Activated CD8-positive, alpha-beta memory T cell treated with anti-CD3 and anti-CD28 coated beads, Interleukin-2, amount 50 U/mL, for 4 hours (primary cell): ENCODE measurements at places on chromosomes 1 and 21.

- DNase-seq: peak; percentile 61
Observed at GRCh38 chr1:77281491-77282186, at the start of gene AK5. AK5 (plus strand) TSS chr1:77282019; CDS start chr1:77282314, 295 bp downstream.

- no peak for DNase-seq
Observed at GRCh38 chr1:76723949-76724348, 143.3 kb upstream of the ST6GALNAC5 start.

DNA sequence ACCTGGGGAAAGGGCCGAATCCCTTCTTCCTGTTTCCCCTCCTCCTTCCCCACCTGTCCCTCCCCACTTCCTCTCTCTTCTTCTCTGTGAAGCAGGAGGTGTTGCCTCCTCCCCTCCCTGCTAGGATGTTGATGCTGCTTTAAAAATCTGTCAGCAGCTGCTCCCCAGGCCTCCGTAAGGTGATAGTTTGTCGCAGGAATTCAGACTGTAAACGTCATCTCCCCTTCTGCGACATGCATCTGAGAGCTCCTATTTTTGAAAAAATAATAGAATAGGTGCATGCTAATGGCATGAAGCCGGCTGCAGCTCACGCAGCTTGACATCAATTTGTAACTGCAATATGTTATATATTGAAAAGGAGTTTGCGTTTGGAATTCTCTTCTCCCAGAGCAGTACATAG, 70.1 kb downstream of the KAZN start:
- DNase-seq: no peak

GRCh38 chr1:42168763-42169162, 4.2 kb upstream of the GUCA2A start:
- DNase-seq: no peak

- no peak for DNase-seq
Observed at GRCh38 chr1:227756172-227756959, 21.1 kb downstream of the SNAP47 start.

GRCh38 chr1:219917851-219918466, 10.4 kb downstream of the SLC30A10 start:
- no peak for DNase-seq

DNA sequence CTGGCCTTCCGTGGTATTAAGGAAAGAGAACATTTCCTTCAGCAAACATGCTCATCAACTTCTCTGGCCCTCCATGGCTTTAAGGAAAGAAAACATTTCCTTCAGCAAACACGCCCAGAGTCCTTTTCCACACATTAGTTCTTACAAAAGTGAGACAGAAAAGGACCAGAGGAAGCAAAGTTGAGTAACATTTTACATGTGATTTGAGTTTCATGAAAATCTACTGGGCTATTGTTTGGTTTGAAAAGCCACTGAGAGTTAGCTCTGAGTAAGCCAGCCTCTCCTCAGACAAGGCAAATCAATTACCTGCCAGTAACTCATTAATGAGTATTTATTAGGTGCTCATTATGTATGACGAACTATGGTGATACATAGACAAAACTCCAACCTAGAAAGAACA, 78.0 kb downstream of the NID1 start:
- no peak for DNase-seq

GRCh38 chr1:45306319-45306718, 20.4 kb upstream of the HPDL start:
- no peak for DNase-seq

DNA sequence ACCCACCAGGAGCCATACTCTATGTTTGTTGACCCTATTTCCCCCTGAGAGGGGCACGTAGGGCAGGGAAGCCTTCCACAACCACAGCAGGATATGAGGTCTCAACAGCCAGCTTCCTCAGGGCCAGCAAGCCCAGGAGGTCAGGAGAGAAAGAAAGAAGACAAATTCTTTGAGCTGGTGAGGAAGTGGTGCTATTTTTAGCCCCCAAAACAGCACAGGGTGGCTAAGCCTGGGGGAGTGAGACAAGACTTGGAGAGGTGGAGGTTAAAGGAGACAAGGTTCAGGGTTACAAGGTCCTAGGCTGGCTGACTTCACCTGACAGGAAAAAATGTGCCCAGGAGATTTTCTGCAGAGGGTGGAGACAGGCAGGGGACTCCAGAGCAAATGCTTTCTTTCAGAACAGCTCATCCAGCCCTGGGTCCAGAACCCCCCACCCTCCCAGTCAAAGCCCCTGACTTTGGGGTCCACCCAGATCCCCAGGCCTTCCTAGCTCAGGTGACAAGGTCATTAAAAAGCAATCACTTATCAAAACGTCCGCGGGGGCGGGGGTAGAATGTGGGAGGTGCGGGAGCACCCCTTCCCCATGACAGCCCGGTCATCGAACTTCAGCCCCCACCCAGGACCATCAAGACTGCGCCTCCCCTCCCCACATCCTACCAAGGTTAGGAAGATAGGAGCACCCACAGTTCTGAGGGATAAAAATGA, 1.3 kb downstream of the SV2A start:
- no peak for DNase-seq

DNA sequence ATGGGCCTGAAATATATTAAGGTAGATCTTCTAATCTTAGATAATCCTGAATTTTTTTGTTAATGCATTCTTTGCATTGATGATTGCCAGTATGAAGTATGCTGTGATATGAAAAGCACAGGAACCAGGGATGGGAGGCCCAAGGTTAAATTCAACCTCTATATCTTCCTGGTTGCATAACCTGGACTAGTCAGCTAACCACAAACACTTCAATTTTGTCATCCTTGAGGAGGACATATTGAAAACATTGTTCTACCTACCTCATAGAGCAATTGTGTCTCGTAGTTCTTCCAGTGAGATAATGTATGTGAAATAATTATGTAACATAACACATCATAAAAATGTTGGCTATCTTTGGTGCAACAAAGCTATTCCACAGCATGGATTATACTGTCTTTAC, 25.6 kb downstream of the PDC start:
- no peak for DNase-seq

- no peak for DNase-seq
Observed at GRCh38 chr1:193538003-193538354, 351.6 kb upstream of the B3GALT2 start.

DNA sequence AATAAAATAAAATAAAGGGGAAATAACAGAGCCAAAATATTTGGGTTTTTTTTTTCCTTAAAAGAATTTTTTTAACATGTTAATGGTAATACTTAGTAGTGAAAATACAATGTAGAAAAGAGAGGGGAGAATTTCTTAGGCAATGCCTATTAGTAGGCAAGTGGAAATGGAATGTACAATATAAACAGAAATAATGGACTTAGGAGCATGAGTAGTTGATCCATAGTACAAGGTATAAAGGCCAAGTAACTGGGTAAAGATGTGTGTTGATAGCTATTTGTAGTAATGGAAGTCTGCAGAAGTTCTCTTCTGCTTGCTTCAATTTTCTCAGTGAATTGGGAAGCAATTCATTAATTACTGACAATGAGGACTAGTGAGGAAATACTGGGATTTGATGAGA, 34.4 kb downstream of the TESK2 start:
- no peak for DNase-seq
